ENCODE measurements at places on chromosomes 12 and 14.
A peak's percentile ranks its signal among the peaks of the same experiment; 100 is the strongest.

DNA sequence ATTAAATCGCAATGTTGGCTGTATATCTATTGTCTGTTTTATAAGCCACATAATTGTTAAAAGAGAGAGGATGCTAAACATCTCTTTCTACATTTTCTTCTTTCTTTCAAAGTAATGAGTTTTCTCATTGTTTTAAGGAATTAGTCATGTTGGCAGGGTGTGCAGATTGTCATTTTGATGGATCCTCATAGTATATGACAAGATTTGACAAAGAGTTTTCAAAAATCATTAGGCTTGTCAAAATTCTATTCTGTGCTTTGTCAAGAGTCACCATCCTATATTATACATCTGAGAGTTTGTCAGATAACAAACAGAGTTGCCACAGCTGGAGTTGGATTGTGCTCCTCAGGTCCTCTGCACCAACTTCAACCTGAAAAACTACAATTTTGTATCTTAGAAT, 35.4 kb upstream of the APPL2 start:
- no peak for DNase-seq

DNA sequence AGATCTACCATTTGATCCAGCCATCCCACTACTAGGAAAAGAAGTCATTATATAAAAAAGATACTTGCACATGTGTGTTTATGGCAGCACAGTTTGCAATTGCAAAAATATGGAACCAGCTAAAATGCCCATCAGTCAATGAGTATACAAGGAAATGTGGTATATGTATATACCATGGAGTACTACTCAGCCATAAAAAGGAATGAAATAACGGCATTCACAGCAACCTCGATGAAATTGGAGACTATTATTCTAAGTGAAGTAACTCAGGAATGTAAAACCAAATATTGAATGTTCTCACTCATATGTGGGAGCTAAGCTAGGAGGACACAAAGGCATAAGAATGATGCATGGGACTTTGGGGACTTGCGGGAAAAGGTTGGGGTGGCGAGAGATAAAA, 402.6 kb downstream of the RAD51B start:
- no peak for DNase-seq

GRCh38 chr12:13816394-13816793, 165.0 kb downstream of the GRIN2B start:
- DNase-seq: no peak

DNA sequence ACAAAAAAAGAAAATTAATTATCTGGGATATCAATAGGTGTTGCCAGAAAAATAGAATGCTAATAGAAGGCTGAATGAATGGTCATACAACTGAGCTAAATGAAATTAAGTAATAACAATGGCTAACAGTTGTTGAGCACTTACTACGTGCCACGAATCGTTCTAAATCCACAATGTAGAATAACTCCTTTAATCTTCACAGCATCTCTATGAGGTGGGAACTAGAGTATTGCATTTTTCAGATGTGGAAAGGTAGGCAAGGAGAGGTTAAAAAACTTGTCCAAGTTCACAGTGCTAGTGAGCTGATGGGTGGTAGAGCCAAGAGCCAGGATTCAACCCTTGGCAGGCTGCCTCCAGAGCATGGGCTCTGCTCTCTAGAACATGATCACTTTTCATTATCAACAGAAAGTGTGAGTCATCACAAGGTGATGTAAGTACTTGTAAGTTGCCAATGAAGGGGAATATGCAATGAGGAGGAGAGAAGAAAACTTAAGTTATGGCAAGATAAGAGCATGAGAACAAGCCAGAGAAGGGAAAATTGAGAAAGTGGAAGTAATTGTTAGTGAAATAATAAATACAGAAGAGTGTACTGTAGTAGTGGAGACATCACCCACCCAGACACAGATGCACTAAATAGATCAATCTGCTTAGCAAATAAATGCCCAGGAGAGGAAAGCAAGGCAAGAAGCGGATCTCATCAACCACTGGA, 122.1 kb downstream of the PRKD1 start:
- no peak for DNase-seq

- DNase-seq: no peak
These were observed 51.2 kb downstream of the ACSS3 start for GRCh38 chr12:81128930-81129554.

- no peak for DNase-seq
These were observed 24.3 kb upstream of the SNAPC1 start for GRCh38 chr14:61737915-61738314.

DNA sequence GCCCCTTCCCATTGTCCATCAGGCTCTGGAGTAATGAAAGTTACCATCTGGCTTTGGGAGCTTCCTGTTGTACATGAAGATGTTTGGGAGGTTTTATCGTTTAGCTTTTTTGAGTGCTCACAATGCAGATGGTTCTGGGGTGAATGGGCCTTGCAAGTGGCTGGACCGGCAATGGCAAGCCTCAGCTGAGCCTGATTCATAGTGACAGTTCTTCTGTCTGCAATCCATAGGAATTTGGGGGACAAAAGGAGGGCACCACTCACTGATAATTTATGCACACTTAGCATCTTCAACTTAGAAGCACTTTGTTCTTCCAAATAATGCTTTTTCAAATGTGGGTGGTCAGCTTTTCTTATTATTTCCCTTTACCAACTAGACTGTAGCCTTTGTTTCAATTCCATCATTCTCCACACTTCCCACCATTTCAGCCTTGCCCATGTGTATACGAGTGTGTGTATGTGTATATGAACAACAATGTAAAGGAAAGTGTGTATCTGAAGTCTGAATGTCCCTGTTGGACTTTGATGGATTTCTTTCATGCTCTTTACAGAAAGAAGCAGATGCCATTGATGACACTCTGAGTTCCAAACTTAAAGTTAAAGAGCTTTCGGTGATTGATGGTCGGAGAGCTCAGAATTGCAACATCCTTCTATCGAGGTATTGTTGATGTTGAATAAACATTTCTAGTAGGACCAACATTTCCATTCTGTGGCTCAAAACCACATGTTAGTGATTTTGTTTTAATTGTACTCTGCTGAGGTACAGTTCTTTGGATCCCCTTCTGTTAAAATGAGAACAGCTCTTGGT, 125.5 kb downstream of the GPR135 start:
- no peak for DNase-seq

- DNase-seq: no peak
These were observed 17.6 kb downstream of the SOAT2 start for GRCh38 chr12:53120685-53121525.

DNA sequence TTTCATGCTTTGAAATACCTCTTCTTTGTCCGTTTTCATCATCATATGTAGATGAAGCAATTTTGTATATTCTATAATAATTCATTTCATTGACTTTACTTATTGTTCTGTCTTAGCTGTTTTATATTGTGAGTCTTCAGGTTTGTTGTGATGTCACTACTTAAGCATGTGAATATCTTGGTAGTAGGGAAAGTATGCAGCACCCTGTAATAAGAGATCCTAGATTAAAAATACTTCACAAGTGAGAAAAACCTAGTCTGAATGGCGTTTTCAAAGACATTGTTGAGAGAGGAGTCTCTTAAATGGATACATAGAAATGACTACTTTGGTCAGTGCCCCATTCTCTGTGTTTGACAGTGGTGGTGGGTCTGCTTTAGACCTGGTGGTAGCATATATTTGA, 61.4 kb downstream of the SLC16A7 start:
- no peak for DNase-seq

DNA sequence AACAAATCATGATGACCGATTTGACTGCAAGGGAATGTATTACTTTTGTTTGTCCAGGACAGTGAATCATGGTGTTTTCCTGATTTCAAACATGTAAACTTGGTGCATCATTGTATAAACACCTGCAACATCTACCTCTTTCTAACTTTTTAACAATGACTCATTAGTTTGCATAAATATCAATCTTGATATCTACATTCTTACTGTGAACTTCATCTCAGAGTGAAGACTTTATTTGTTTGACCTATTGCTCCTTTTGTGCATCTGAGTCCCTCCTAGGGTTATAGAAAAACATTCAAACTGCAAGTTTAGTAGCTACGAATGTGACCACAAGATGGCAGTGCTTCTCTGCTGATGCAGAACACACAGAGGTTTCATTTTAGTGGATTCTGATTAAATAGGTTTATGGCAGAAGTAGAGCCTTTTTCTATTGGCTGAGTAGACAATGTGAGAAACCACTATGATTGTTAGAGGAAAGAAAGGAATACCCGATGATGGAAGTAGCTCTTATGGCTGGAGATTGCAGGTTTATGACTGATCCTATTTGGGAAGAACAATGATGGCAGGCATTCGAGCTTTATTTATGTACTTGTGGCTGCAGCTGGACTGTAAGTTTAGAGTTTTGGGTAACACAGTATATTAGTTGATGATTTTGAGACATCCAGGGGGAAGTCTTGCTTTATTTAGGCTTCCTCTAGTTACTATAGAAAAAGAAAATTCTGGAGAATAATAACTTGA, 244.2 kb upstream of the OR4E1 start:
- peak; percentile 37 for DNase-seq

- no peak for DNase-seq
These were observed 9.7 kb downstream of the MYH6 start for GRCh38 chr14:23398348-23398747.

DNA sequence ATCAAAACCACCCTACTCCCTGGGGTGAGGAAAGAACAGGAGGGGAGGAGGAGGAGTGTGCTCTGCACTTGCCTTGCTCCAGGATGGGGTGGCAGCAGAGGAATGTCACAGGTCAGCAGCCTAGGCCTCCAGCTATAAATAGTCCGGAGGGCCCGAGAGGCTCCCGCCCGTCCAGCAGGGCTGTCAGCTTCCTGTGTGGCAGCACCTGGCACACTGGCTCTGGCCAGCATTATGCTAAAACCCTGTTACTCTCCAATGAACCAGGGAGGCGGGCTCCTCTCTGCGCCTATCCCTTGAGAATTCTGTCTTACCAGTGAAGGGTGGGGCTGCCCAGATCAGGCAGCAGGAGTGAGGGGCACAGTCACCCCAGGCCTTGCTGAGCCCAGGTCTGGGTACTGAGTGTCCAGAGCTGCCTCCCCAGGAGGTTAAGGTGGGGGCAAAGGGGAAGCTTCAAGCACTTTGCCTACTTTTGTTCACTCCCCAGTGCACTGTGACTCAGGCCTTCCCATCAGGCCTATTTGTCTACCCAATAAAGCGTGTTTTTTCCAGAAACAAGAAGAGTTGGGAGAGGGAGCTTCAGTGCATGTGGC, 1.2 kb upstream of the COX14 start:
- no peak for DNase-seq

DNA sequence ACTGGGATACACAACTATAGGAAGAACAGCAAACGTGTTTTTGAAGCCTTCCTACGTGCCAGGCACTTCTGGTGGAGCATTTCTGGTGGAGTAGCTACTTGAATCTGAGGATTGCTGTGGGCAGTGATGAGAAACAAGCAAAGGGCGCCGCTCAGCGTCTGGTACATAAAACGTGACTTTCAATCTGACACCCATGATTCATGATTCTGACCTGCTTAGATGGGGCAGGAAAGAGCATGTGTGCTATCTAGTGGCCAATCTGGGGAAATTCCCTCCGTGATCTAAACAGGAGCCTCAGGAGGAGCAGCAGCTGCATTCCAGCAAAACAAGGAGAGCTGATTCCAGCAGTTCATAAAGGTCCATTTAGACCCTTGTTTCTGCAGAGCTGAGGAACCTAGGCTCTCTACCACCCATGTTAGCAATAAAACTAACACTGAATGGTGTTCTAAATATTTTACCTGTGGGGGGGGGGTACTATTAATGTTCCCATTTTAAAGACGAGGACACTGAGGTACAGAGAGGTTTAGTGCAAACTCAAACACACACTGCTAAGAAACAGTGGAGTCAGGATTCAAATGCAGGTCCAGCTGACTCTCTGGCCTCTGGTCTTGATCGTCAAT, 37.8 kb downstream of the PAH start:
- DNase-seq: no peak

DNA sequence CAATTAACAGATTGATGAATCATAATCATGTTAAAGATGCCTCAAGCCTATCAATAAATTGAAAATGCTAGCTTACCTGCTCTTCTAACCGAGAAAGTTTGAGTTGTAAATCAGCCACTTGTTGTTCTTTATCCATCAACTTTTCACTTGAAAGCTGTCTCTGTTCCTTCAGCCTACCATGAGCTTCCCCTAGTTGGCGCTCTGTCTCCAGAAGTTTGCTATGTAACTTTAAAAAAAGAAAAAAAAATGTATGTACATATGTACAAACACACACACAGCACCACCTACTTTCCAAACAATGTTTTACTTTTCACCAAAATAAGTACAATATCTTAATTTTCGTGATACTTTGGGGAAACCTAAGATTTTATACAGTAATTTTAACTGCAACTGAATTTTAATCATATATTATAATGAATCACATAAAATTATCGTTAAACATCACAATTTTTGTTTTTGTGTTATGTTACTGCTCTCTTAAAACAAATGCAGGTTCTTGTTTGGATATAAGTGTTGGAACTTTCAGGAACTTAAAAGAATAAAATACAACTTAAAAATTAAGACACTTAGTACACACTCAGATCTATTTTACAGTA, 101.2 kb downstream of the EEA1 start:
- DNase-seq: no peak

DNA sequence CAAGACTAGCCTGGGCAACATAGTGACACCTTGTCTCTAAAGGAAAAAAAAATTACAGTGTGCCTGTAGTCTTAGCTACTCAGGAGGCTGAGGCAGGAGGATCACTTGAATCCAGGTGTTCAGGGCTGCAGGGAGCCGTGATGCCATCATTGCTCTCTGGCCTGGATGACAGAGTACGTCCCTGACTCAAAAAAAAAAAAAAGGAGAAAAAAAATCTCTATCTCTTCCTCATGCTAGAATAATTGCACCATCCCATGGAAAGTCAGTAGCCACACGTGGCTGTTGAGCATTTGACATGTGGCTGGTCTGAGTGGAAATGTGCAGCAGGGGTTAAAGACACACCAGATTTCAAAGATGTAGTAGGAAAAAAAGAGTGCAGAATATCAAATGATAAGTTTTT, 3.8 kb downstream of the RILPL1 start:
- no peak for DNase-seq

Measured in T-helper 17 cell (primary cell).